ENCODE measurements at places on chromosomes 16 and 17.

GRCh38 chr17:510226-510917 lies 157.8 kb upstream of the RPH3AL start:
- no peak for DNase-seq

DNA sequence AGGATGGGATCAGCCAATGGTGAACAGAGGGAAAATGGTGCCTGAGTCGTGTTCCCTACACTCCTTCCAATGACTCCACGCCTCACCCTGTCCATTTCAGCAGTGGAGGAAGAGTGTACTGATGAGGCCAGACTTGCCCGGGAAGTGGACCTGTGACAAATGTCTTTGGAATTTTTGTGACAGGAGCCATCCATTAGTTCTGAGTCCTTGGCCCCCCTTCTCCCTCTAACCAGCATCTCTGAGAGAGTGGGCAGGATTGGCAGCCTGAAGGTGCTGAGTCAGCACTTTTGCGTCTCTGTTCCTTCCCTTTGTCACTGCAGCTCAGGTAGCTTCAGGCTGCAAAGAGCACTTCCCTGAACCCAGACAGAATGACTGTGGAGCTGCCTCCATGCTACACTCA lies 30.8 kb downstream of the BEAN1 start:
- DNase-seq: peak; percentile 52

DNA sequence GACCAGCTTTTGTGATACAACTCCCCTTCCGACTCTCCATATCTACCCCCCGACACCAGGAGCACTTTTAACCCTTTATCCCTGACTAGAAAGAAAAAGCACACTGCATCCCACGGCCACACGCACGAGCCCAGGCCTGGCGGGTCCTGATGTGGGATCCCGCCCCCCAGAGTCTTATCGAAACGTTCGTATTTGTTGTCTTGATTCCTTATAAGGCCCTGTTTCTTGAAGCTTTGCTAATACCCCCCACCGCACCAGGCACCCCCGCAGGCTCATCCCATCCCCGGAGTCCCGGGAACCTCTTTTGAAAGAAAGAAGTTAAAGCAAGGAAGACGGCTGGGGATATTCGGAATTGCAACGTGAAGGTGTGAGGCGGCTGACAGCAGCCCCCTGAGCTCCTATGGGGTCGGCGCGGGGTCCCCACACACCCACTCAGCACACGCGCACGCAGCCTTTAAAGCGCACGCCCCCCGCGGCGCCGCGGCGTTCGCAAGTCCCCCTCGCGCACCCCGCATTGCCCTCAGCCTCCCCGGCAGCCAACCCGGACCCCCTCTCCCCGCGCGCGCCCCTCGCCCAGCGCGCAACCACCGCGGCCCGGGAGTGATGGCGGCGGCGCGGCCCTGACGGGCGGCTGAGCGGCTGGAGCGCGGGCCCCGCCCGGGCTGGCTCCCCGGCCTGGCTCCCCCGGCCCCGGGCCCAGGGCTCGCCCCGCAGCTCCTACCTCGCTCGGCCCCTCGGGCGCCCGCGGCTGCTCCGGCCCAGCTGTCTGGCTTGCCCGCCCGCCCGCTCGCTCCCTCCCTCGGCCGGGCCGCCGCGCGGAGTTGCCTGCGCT lies 448 bp downstream of the STAT5B start:
- DNase-seq: no peak

DNA sequence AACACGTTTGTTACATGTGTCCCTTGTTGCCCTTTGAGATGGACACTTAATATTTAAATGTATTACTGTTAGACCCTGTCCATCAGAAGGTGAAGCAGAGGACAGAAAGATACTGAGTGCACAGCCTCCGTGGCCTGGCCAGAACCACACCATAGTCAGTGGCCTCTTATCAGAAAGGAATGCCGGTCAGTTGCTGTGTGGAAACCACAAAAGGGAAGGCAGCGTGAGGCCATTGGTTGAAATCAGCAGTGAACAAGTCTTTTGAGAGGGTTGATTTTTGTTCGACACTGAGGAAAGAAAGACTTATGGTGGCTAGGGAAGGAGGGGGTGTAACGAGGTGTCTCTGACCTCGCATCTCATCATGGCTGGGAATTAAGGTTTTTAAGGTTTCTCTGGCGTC lies 85.4 kb upstream of the CLEC18A start:
- DNase-seq: no peak

DNA sequence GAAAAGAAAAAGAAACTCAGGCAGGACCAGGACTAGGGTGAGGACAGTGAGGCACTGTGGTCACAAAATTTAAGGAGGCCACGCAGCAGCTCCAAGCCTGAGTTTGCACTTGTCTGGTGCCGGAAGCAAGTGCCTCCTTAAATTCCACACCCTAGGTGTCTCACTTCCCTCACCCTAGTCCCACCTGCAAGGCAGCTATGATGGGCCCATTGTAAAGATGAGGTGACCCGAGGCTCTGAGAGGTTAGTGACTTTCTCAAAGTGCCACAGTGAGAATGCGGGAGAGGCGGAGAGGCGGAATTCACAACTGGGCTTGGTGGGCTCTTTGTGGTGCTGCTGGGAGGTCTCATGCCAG lies 21.5 kb upstream of the EEF2K start:
- no peak for DNase-seq

DNA sequence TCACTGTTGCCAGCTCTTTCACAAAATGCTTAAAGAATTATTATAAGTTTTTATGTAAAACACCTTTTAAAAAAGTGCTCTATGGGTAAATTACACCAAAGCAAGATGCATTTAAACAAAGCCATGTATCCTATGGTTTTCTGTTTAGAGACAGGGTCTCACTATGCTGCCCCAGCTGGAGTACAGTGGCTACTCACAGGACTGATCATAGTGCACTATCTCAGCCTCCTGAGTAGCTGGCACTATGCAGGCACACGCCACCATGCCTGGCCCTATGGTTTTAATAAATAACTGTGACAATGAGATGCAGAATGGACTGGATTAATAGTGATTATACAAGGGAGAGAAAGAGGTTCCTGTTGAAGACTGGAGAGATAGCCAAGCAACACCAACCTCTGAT lies 40.2 kb downstream of the SPOP start:
- DNase-seq: no peak

DNA sequence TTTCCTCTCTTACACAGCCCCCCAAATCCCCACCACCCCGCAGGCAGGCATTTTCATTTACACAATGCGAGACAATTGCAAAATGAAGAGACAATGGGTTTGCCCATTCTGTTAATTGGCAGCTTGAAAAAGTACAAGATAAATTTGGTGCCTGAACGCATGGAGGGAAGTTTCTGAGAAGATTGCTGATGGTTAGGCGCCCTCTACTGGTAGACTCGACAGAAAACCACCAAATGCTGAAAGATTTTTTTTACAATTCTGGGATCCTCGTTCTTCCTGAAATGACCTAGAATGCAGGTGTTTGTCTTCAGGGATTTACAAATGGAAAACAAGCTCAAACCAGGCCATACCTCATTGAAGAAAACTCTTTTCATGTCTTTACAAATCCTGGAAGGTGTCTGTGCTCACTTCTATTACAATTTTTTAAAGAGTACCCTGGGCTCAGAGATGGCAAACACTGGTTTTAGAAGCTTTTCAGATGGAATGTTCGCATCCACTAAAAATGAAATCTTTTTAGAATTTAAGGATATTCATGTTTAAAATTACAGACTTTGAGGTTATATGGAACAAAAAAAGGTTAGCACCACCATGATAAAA lies 338.5 kb downstream of the PMP22 start:
- peak; percentile 64 for DNase-seq
